ENCODE measurements at places on chromosomes 7 and 10. TPM values are rescaled to one million over a fixed set of nuclear protein-coding genes. Genes with fewer than 3 reads are reported as not detected.

Gene CUZD1
- 0.58 TPM for total RNA-seq

Gene LIPN
- not detected for total RNA-seq

Gene SPDYE2
- not detected for total RNA-seq

Gene ZFAND2A
- 10.6 TPM for total RNA-seq

Gene KIF11
- 3.3 TPM for total RNA-seq

Gene PVRIG
- not detected for total RNA-seq

Gene PON1
- total RNA-seq: not detected

Gene SYT15B
- not detected for total RNA-seq

Gene RELN
- 4.7 TPM for total RNA-seq

Gene LIPF
- total RNA-seq: 0.29 TPM

Measured in smooth muscle cell of trachea (primary cell).